ENCODE measurements at places on chromosomes 1 and 21.
A peak's percentile ranks its signal among the peaks of the same experiment; 100 is the strongest.

DNA sequence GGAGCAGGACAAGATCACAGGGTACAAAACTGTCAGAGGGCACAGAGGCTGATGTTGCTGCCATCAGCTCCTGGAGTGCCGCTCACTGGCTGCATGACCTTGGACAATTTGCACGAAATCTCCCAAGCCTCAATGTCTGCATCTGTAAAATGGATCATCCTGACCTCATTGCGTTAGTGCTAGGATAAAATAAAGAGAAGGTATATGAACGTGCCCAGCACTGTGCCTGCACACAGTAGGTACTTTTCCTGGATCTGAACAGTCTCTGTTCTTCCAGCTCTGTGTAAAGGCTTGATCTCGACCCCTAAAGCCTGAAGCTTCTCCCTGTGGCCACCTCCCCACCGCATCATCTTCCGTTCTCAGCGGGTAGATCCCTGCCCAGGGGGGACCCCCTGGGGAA is 12.9 kb downstream of the TNFRSF1B start:
- DNase-seq = no peak

- no peak for DNase-seq
Observed at GRCh38 chr1:162232034-162232711, 144.5 kb downstream of the SPATA46 start.

GRCh38 chr1:232276651-232277050 is 353.3 kb downstream of the SIPA1L2 start:
- DNase-seq = no peak

DNA sequence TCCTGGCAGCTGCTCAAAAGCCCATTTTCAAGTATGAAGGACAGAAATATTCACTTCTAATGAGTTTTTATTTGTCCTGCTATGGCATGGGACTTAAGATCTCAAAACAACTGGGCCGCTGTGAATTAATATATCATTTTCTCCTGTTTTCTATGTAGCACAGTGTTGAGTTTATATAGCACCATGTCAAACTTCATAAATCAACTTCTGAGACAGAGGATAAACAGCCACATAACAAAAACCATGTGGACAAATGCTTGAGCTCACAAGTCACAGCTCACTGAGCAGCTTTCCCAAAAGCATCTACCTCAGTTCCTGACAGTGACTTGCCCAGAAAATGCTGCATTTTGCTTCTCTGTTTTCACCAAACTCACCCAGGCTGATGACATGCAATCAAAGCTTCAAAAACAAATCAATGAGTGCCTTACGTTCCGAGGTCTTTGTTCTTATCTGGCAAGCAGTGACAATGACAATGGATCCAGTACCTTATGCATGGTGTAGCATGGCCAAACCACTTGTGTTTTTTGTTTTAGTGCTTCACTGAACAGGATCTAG is 722.6 kb downstream of the LRRIQ3 start:
- DNase-seq = no peak

GRCh38 chr1:182281541-182281940 is 110.0 kb downstream of the GLUL start:
- DNase-seq = no peak

DNA sequence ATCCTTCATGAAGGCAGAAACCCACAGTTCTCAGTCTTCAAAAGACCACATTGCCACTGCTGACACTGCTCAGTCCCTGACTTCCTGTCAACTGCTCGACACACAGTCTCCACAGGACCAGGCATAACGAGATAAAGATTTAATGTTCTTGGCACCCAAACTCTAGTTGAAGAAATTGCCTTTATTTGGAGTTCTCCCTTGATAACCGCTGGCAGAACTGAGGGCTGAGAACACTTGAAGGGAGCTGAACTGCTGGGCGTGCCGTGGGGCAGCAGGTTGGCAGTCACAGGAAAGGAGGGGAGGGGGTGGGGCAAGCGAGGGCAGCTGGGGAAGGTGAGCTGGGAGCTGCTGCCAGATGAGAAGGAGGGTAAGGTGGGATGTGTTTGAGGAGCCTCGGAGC is 15.9 kb downstream of the HENMT1 start:
- DNase-seq = no peak

DNA sequence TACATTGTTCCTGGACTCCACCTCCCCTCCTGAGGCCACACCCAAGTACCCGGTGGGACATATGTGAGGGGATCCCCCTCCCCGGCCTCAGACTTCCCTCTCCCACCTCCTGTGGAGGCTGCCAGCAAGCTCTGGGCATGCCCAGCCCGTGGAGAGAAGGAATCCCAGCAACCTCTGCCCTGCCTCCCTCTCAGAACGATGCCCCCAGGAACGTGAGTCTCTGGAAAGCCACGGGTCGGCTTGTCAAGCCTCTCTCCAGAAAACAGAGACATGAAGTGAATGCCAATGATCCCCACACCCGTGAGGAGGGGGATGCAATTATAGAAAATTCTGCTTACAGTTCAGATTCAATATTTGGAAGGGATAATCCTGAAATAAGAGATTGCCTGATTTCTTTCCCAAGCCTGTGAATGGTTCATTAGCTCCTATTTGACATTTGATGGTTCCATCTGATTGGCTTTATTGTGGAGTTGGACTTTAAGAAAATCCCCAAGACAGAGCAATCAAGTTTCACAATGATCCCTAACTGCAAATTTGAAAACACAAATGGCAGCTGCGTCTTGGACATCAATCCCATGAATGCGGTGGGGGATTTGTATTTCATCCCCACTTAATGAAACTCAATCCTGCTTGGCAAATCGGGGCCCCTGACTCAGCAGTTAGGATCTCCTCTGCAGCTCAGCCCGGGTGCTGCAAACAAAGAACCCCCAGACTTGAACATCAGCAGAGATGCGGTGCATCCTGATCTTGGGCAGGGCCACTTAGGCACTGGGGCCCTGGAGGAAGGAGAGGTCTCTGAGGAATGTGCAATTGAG is 9.1 kb upstream of the GUCA2B start:
- DNase-seq = no peak

GRCh38 chr1:10152709-10153284 is 57.6 kb upstream of the KIF1B start:
- DNase-seq = no peak

GRCh38 chr1:152168535-152168868 is 9.5 kb upstream of the RPTN start:
- no peak for DNase-seq

GRCh38 chr1:97505816-97506215 is 415.0 kb downstream of the DPYD start:
- DNase-seq = no peak

DNA sequence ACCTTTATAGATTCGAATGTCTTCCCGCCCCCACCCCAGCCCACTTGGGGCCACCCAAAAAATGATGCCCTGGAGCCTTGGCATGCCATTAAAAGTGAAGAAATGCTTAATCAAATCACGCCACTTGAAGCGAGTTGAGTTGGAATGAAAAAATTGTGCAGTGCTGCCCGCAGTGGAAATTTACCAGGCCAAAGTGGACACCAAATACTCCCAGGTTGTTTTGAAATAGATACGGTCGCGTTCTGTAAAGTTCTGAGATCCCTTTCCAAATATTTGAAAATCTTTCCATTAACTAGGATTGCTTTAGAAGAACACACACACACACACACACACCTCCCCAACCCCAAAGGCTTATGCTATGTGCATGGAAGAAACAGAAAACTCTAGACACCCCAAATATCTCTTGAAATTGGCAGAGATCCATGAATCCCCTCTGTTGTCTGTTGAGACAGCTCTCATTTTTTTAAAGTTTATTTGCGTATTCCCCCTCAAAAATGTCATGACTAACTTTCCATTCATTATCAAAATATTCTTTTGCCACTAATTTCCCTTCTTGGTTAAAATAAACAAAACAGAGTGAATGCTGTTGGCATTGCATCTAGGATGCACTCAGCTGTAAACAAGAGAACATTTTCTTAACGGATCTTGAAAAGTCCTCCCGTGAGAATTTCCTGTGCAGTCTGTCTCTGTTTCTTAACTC is 142.3 kb upstream of the KCNE2 start:
- DNase-seq = no peak

DNA sequence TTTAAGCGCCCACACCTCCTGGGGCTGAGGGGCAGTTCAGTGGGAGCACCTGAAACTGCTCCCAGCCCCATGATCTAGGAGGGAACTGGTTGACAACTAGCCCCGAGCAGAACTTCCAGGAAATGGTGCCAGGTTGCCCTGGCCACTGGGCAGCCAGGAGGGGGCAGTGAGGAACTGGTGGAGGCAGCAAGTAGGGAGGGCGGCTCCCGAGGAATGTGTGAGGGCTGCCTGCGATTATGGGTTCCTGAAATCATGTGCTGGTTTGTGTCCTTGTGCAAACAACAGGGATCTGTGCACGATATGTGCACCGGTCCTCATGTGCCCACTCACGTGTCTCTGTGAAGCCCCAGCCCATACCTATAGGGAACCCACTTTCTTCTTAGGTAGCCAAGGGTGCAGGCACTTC is 9.9 kb downstream of the GPR3 start:
- no peak for DNase-seq

GRCh38 chr1:60620087-60620486 is 462.3 kb upstream of the NFIA start:
- DNase-seq = no peak

- no peak for DNase-seq
Observed at GRCh38 chr1:108767708-108768107, 21.2 kb downstream of the STXBP3 start.

GRCh38 chr1:92964998-92965397 is 3.7 kb upstream of the DIPK1A start:
- no peak for DNase-seq

DNA sequence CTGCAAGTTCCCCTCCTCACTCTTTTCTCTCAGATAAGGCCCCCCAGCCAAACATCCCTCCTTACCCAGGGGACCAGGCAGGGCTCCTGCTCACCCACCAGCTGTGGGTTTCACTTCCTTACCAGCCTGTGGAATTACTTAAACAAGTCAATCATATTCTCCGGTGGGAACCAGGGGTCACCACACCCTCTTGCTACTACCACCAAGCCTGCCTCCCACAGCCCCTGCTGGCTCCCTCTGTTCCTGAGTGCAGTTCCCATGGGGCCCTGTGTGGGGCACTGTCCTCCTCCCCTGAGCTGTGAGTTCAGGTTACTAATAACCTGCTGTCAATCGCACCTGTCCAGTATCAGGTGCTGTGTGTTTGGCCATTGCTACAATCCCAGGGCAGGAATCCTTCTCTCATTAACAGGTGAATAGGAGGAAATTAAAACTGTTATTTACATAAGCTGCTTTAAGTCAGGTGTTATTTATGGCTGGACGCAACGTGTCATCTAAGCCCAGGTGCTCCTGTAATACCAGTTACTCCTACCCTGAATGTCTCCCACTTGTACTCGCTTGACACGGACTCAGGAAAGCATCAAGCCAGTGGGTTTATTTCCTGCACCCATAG is 53.1 kb upstream of the LBR start:
- DNase-seq = peak; percentile 73

GRCh38 chr1:158148468-158148867 is 32.2 kb upstream of the CD1D start:
- no peak for DNase-seq

- no peak for DNase-seq
Observed at GRCh38 chr1:2448098-2448445, 28.0 kb upstream of the PLCH2 start.

GRCh38 chr21:45551316-45551715 is 9.1 kb upstream of the SLC19A1 start:
- no peak for DNase-seq

DNA sequence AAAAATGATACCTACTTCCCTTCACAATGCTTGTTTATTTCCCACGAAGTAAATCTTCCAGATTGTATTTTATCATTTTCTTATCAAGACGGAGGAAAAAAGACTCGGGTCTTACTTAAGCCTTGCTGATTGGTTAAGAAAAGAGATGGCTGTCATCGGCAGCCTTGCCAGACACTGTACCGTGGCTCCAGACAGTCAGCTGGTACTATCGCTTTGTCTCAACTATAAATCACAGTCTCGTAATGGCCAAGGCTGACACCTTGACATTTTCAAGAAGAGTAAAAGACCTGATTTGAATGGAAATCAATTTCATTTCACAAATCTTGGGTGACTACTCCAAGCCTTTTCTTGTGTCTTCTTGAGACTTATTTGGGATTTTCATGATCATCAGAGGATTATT is 868.0 kb downstream of the USP25 start:
- DNase-seq = no peak

DNA sequence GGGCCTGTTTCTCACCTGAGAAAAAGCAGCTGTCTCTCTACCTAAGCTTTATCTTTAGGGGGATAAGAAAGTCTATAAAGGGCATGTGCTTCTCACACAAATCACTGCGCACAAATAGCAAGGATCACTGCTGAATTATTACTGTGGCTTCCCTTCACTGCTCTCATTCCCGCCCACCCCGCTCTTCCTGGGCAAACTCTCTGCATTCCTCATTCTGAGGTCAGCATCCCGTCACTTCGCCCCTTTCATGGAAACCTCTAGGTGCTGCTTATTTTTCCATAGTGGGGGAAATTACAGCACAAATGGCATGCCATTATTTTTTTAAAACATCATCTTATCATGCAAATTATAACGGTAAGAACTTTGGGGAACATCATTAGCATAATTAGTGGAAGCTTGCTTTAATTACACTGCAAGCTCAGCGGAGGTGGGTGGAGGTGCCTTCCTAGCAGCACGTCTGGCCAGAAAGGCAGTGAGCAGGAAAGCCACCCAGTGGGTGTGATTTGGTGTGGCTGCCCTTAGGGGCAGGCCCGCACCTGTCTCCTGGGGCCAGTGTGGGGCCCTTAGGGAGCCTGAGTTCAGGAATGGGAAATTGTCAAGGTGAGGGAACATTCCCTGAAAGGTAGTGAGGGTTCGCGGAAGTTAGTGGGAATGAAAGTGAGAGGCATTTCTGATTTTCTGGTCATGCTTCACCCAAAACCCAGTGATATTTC is 105.9 kb downstream of the LAMC2 start:
- DNase-seq = no peak

- DNase-seq = no peak
Observed at GRCh38 chr1:27656157-27656893, 15.7 kb downstream of the IFI6 start.

- no peak for DNase-seq
Observed at GRCh38 chr1:28510970-28511440, 5.2 kb downstream of the RCC1 start.

DNA sequence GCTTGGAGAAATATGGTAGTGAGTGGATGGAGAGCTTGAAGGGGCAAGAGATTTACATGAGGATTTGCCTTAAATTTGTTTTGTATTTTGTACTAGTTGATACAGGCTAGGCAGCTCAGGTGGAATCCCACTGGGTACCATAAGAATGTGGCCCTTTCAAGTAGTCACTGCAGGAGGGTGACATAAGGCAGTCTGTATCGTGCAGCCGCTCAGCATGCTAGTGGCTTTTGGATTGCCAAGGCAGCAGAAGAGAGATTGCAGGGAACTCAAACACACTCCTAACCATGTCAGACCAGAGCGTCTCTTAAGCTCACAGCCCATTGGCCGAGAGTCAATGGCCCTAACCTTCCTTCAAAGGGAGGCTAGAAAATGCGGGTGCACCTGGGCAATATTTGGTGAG is 420.0 kb downstream of the ADGRL2 start:
- DNase-seq = no peak

GRCh38 chr21:29712818-29713217 is 227.0 kb downstream of the GRIK1 start:
- no peak for DNase-seq

- peak; percentile 79 for DNase-seq
Observed at GRCh38 chr21:39675993-39676661, 63.4 kb downstream of the B3GALT5 start.

- DNase-seq = peak; percentile 4
Observed at GRCh38 chr1:199550199-199551065, 477.1 kb upstream of the NR5A2 start.
